ENCODE measurements at places on chromosomes 3 and 15.

DNA sequence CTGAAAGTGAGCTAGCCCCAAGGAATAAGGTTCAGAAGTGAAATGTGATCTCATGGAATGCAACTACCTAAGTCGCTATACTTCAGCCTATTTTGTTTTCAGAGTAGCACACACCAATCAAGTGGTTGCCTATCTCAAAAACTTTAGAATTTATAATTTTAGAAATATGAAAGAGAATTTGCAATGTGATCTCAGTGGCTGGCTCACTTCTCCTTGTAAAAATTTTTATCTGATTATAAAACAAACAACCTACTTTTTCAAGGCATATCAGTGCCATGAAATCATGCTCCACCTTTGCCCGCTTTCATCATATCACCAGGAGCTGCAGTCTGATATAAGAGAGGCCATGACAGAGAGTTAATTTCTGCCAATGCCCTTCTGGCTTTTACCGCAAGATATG is 47.3 kb downstream of the CLDN11 start:
- DNase-seq, result no peak

GRCh38 chr3:13536432-13536831 is 12.5 kb upstream of the FBLN2 start:
- no peak for DNase-seq

DNA sequence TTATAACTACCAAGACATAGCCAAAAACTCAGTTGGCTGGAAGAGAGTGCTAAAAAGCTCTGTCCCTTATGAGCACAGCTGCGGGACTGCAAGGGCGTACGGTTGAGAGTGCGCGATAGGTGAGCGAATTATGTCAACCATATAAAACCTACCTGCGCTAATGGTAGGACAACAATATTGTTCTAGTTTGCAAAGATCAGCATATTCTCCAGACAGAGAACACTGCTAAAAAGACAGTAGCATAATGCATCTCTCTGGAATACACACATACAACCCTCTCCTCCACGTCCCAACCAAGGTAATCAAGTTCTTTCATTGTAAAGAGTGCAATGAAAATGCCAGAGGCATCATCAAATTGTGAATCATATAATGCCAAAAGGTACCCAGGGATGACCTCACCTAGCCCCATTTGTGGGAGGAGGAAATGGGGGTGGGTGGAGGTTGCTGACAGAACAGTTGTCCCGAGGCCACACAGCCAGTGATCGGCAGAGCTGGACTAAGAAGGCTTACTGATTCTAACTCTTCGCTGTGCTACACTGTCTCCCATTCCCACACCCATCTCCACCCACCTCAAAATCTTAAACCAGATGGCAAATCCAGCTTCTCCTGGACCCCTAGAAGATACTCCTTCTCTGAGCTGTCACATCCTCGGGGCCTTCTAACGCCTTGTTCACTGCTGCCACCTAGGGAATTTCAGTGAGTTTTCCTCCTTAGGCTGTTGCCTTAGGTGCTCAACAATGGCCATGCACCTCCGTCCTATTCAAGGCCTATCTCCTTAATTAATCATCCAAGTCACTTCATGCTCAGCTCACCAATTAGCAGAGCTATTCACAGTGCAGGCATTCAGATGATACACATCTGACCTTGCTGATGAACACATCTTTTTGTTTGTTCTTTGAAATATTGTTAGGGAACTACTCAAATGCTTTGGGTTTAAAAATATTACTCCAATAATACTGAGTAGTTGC is 60.7 kb downstream of the RPL22L1 start:
- no peak for DNase-seq

DNA sequence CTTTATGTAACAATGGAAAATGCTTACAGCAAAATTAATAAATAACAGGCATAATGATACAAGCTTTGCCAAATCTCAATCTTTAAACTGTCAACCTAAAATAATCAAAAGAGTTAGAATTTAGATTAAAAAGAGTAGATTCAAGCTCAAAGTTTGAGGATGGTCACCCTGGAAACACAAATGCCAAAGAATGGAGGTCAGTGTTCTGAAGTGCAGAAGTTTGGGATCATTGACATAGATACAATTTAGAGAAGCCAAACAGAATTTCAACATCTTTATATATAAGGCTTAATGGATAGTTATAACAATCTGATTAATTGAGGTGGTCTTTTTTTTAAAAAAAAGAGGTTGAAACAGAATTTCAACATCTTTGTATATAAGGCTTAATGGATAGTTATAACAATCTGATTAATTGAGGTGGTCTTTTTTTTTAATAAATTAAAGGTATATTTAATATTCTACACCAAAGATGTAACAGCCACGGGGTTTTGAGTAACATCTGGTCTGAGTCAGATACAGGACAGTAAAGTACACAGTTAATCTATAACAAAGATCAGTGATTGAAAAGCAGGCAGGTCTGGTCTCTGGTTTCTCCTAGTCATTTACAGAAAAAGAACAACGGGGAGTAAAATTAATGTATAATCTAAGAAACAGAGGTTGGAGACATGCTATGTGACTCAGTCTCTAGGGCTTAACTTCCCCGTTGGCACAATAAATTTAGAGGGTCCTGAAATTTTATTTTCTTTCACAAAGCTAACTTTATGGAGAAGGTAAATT is 490.7 kb downstream of the GBE1 start:
- no peak for DNase-seq

DNA sequence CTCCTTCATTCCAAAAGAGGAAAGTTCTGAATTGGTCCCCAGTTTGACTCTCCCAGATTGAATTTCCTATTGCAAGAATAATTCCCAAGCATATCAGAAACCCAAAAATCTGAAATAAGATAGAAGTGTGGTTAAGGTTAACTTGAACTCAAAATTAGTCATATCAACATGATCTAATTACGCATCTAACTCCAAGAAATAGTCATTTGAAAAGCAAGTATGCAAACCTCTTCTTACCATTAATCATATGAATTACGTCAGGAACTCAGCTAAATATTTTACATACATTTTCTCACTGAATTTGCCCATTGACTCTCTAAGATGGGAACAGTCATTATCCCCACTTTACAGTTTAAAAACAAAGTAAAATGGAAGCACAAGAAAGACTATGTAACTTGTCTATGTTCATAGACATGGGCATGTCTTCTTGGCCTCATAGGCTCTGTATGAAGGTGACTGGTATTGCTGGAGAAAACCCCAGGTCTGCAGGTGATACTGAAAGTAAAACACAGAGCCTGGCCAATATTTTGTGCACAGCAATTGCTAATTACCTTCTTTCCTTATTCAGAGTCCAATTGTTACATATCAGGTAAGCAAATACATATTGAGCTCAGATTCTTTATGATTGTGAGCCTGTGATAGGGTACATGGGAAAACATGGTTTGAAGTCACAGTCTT is 139.2 kb downstream of the ATP8B4 start:
- DNase-seq, result no peak

GRCh38 chr3:71202848-71203533 is 380.5 kb downstream of the FOXP1 start:
- no peak for DNase-seq

GRCh38 chr3:55884491-55885285 is 397.6 kb upstream of the WNT5A start:
- no peak for DNase-seq

- DNase-seq, result no peak
These were observed 7.0 kb downstream of the PPM1L start for GRCh38 chr3:160763073-160763472.

- no peak for DNase-seq
These were observed 28.0 kb upstream of the PTX3 start for GRCh38 chr3:157408499-157409149.

GRCh38 chr15:58467121-58467721 is 35.4 kb downstream of the LIPC start:
- DNase-seq, result no peak

DNA sequence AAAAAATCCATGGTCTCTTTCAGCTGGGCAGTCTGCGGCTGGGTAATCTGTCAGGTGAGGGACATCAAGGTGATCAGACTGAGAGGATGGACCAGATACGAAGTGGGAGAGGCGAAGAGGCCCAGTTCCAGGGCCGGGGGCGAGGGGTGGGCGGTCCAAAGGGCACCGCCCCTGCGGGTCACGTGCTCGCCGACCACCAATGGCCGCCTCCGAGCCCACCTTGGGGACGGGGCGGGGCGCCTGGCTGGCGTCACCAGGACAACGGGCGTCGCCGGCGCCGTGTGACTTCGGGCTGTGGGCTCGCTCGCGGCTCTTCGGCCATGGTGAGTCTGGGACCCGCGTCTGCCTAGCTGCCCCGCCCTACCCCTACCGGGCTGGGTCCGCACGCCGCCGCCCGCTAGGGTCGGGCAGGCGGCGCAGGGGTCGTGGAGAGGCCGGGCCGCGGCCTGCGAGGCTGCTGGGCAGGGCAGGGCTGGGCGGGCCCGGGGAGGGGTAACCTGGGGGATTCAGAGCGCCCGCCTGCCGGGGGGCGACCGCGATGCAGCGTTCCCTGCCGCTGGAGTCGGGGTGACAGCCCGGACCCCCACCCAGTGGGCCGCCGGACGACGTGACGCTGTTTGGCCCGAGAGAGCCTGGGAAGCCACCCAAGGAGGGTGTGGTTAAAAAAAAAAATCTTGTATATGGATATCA is at the start of gene FBXL2:
FBXL2 (plus strand) TSS at position 250 of the 690 bp plus-strand sequence; CDS start at position 321, 71 bp downstream.
- DNase-seq, result peak; percentile 47

DNA sequence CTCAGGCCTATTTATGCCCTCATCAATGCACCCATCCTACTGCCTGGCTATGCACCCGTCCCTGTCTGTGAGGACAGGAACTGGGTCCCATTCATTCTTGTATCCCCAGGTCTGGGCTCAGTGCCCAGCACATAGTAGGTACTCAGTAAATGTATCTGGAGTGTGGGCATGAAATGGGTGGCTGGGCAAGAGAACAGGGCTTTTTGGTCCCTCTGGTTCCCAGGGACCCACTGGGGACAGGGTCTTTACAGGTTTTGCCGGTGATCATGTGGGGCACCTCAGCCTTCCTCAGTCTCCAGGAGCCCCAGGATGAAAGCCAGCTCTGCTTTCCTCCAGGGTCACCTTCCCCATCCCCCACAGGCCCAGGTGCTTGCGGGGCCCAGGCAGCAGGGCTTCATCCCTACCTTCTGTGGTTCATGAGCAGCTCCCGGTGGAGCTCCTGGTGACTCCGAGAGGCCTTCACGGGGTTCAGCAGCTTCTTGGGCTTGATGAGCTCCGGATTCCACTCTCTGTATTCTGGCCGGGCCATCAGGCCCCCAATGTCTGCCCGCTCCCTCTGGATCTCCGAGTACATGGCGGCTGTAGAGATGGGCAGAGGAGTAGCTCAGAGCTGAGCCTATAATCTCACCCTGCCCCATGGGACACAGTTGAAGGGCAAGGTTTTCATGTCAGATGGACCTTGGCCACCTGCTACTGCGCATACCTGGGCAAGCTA is 7.7 kb downstream of the FAM107A start:
- no peak for DNase-seq

DNA sequence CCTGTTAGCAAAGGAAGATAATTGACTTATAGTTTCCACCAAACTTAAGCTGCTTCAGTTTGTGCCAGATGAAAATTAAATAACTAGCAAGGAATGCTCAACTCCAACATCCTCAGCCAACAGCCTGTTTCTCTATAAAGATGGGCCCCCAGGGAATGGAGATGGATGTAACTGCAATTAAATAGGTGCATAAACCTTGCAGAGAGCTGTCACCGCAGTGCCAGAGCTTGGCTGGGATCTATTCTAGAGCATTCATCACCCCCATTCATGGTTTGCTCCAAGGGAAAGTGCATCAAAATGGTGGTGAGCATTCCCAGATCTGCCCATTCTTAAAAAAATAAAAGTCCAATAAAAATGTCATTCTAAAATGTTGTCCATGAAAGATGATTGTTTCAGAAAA is 19.7 kb upstream of the RORA start:
- DNase-seq, result no peak

GRCh38 chr15:98786717-98787116 is 138.4 kb downstream of the IGF1R start:
- no peak for DNase-seq

DNA sequence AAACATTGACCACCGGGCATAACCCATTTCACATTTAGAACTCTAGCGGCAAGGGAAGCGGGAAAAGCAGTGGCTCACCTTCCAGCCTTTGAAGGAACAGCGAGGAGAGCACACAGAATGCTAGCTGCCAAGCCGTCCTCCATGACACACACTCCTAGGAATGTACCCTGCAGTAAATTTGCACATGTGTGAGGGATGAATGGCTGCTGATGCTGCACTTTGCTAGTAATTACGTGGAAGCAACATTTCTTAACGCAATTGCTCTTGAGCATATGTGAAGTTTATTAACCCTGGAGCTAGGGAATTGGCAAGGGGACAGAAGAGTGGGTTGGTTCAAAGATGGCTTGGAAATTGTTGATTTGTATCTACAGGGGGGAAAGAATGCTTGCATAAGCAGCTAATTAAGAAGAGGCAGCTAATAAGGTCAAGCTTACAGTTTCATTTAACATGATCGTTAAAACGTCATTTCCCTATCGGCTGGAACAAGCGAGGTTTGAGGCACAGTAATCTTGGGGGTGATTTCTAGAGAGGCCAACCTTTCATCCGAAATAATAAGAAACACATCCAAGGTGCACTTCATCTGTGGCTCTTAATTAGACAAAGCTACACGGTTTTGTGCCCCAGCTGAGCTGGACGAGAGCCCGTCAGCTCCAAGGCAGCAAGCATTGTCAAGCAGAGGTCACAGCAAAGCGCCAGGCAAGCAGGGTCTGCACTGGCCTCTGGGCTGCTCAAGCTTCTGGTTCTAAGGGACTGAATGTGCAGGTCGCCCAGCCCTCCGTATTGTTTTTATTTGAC is 123.4 kb downstream of the CHSY1 start:
- DNase-seq, result no peak

GRCh38 chr3:125309476-125309875 is 65.6 kb downstream of the ZNF148 start:
- no peak for DNase-seq

GRCh38 chr15:38651328-38652038 is 86.9 kb upstream of the RASGRP1 start:
- peak; percentile 71 for DNase-seq

DNA sequence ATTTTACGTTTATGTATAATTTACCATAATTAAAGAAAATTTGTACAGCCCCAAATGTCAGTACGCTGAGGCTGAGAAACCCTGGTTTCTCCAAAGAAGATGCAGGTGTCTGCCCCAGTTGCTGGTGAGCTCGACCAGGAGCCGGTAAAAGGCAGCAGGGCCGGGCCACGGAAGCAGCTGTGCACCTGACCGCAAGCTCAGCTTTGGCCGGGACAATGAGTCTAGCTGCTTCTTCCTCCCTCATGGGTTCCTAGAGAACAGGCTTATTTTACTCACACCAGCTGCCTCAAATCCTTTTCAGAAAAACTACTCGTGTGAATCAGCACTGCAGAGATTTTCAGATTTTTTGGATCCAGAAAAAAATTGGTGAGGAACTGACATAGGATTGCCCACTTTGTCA is 18.0 kb upstream of the ZXDC start:
- DNase-seq, result no peak

- DNase-seq, result no peak
These were observed 45.1 kb downstream of the SEMA5B start for GRCh38 chr3:122982216-122983185.
